ENCODE measurements at places on chromosomes 2 and 18.

- no peak for DNase-seq
Measured at GRCh38 chr2:128361376-128362131, 42.9 kb upstream of the HS6ST1 start.

GRCh38 chr2:31227711-31228125 is 6.2 kb upstream of the EHD3 start:
- no peak for DNase-seq

DNA sequence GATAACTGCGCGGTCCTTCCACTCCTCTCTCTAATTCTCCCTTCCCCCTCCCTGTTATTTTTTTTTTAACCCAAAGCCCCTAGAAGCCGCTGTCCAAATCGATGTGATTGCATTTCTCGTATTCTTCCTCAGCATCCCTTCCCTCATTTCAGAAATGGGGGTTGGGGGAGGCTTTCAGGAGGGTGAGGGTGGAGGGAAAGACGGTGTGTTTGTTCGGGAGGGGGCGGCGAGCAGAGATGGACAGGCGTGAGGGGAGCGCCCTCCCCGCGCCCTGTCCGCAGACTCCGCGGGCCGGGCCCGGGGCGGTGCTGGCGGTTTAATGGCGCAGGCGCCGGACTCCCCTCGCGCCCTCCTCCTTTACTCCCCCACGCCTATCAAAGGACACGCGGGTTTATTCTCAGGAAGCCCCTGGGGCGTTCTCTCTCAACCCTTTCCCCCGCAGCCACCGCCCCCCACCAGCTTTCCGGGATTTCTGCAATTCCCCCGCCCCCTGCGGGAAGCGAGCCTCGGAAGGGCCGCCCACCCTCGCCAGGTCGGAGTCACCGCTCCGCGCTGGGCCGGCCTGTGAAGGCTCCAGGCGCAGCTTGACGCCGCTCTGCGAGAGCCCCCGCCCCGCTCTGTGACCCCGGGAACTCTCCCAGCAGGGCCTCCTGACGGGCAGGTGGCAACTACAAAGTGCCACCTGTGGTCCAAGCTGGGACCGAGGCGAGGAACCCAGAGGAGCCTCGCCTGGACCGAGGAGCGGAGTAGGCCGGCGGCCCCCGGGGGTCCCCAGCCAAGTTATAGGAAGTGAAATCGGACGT is 981 bp downstream of the ST8SIA3 start:
- no peak for DNase-seq

DNA sequence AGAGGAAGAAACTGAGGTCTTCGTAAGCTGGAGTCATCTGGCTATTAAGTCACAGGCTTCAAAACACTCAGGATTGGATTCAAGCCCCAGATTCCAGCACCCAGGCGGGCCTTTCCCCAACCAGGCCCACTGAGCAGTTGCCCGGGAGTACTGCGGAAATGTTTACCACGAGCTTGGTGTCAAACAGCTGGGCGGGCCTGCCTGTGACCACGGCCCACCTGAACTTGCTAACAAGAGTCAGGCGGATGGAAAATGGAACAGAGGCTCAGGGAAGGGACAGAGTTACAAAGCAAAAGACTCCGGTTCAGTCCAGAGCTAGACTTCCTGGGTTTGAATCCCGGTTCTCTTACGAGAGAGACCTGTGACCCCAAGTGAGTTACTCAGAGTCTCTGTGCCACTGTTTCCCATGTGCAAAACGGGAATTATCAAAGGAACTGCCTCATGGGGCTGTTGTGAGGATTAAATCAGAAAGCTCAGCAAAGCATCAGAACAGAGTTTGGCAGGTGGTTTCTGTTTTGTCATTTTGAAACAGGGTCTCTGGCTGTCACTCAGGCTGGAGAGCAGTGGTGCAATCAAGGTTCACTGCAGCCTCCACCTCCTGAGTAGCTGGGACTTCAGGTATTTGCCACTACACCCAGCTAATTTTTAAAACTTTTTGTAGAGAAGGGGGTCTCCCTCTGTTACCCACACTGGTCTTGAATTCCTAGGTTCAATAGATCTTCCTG is 49.0 kb upstream of the TFCP2L1 start:
- no peak for DNase-seq

GRCh38 chr2:98508709-98509066 is 64.0 kb downstream of the INPP4A start:
- peak; percentile 57 for DNase-seq

GRCh38 chr18:42113529-42114191 is 158.6 kb downstream of the PIK3C3 start:
- DNase-seq: no peak
